ELR (cell line): ENCODE measurements at places on chromosomes 1 and 21.

- no peak for DNase-seq
These were observed 91.9 kb upstream of the CACNA1E start for GRCh38 chr1:181391301-181391900.

- DNase-seq: no peak
These were observed 259.9 kb downstream of the FOXD2 start for GRCh38 chr1:47697616-47698335.

GRCh38 chr1:191134796-191135195, 657.1 kb upstream of the BRINP3 start:
- peak; percentile 2 for DNase-seq

- DNase-seq: no peak
These were observed 621.2 kb upstream of the PRMT6 start for GRCh38 chr1:106435269-106435668.

- no peak for DNase-seq
These were observed 53.6 kb upstream of the A3GALT2 start for GRCh38 chr1:33374336-33375105.
